ENCODE measurements at places on chromosomes 7 and 10.

GRCh38 chr10:110353244-110354119 is 48.8 kb upstream of the SMNDC1 start:
- peak; percentile 83 for DNase-seq

DNA sequence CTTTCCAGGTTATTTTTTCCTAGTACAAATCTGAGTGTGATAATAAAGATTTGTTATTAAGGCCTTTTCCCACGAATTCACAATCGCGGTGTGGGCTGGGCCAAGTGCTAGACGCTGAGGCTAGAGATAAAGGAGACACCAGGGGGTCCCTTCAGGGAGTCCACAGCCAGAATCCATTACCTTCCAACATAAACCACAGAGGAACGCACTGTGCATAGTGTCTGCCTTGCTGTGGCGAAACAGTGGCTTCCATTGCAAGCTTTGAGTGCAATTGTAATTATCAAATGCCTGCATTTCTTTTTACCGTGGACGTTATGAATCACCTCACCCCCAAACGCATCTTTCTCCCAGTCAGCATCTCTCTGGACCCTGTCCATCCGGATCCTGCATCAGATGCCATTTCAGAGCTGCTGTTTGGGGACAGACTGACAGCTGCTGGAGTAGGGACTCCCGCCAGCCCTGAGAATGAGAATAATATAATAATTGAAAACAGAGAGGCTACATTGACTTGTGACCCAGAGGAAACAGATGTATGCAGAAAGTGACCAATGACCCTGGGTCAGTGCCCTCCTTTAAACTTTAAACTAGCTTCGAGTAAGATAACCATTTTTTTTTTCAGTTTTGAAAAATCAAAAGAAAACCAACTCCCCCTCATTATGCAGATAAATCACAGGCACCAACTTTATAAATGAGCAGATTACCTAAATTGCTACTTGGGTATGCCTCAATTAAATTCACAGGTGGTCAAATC is 456.2 kb upstream of the NRP1 start:
- no peak for DNase-seq

- DNase-seq: peak; percentile 19
Measured at GRCh38 chr7:18262058-18262457, 233.5 kb upstream of the HDAC9 start.

- DNase-seq: no peak
Measured at GRCh38 chr7:129159539-129159938, 15.0 kb downstream of the TSPAN33 start.

DNA sequence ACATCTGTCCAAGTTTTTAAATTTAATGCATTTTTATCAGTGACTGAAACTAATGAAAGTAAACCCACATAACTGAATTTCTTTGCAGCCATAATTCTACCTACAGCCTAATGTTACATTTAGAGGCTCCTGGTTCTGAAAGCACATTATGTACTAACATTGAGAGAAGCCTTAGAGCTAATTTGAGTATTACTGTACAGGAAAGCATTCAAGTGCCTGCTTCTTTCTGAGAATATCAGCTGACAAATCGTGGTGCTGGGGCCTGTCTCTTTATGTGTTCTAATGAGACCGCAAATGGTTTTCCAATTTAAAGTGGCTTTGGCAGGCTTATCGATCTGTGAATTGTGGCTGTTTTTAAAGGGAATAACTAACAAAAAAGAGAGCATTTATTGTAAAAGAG is 32.3 kb upstream of the DGKB start:
- DNase-seq: no peak

GRCh38 chr7:156673454-156673853 is 32.9 kb downstream of the RNF32 start:
- DNase-seq: no peak

- DNase-seq: peak; percentile 33
Measured at GRCh38 chr10:124289851-124290795, 128.6 kb downstream of the OAT start.

DNA sequence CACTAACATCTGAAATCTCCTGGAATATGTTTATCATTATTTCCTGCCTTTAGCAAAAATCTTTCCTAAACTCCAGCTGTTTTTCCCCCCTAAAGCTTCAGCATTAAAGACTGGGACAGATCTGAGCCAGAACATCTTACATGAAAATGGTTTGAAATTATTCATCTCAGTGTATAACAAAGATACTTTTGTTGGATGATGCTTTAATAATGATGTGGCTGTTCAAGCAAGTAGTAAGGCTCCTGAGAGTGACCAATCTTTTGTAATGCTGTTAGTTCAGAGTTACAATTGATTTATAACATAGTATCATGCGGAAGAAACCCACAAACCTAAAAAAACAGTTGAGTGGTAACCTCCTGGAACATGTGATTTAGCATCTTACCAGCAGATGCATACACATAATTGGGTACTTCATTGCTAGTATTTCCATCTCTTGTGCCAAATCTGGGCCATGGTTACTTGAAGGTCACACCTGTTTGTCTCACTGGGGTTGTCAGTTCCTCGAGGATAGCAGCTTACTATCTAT is 1.5 kb downstream of the BZW2 start:
- no peak for DNase-seq

DNA sequence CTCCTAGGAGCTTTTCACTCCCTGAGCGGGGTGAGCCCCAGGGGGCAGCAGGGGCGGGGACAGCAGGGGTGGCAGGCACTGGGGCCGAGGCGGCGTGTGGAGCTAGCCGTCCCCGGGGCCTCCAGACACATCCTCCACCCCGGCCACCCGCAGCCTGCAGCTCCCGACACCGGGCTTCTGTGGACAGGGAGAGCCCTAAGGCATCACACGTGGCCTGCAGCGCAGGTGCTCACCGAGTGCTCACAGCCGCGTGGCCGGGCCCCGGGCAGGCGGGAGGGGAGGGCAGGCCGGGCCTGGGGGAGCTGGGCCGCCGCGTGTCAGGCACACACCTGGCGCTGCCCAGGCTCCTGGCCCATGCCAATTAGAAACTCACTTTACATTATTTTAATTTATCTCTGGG is 51.4 kb downstream of the MICALL2 start:
- no peak for DNase-seq

GRCh38 chr7:134293002-134293740 is 23.6 kb downstream of the SLC35B4 start:
- DNase-seq: no peak

Measured in adipocyte (in vitro differentiated cells).